ENCODE measurements at places on chromosomes 12 and 14.

DNA sequence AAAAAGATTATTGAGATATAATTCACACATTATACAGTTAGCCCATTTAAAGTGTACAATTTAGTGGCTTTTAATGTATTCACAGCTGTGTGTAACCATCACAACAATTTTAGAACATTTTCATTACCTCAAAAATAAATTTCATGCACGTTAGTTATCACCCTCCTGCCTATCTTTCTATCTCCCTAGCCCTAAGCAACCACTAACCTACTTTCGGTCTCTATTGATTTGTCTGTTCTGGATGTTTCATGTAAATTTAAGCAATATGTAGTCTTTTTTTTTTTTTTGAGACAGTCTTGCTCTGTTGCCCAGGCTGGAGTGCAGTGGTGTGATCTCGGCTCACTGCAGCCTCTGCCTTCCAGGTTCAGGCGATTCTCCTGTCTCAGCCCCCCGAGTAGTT is 439.4 kb downstream of the PCNX1 start:
- DNase-seq, result no peak

- DNase-seq, result no peak
Measured at GRCh38 chr12:109951751-109952150, 44.4 kb downstream of the GIT2 start.

DNA sequence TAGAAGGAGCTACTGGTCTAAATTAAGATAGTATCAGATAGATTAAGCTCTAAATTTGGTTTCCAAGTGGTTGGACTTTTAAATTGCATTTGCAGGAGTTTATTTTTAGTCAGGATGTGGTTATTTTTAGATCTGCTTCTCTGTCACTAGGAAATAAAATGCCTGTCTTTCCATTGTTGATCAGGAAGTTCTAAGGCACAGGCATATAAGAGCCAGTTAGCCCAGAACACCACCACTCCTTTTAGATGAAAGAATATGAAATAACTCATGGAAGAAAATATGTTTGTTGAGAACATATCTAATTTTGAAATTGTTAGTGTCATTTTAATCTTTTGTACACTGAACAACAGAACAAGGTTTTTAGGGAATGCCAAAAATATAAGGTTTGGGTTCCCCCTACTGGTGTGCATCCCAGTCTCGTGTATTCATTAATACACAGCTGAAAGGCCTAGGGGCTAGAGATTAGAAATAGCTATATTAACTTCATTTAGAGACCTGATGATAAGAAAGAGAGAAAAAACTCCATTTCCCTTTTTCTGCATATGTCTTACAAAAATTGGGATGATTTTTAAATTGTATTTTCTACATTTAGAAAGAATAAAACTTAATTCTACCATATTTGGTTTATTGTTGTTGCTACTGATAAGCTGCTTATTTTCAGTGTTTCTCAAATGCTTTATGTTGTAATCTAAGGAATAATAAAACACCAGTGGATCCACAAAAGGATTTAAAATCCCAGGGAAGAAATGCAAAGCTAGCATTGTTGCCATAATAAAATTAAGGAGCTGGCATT is 67.2 kb downstream of the RIC8B start:
- DNase-seq, result no peak

GRCh38 chr12:12474931-12475795 is 87.5 kb downstream of the DUSP16 start:
- DNase-seq, result no peak

GRCh38 chr14:55212634-55213033 is 21.2 kb upstream of the DLGAP5 start:
- DNase-seq, result no peak

GRCh38 chr12:2960996-2961616 is 1.9 kb downstream of the TEAD4 start:
- DNase-seq, result no peak

DNA sequence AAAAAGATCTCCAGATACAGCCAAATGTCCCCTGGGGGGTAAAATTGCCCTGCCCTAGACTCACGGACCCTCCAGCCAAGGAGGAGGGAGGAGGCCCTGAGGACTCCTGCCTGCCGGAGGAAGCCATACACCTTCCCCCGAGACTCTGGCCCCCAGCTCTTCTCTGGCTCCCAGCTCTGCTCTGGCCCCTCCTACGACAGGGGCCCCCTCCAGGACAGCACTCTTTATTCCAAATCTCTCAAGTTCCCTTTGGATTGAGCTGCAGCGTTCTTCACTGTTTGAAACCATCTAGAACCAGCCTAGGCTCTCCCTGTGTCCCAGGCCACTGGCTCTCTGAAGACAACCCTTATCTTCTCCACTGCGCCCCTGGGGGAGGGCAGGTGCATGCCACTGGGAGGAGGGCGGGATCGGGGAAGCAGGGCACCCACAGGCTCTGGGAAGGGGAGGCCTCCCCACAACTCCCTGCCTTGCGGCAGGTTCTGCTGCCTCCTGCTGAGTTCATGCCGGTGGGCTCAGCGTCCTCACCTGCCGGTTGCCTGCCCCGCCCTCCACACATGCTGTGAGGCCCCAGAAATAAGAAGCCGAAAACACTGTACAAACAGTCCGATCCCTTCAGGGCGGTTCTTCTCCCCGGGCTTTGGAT is 112.7 kb downstream of the DICER1 start:
- DNase-seq, result no peak

DNA sequence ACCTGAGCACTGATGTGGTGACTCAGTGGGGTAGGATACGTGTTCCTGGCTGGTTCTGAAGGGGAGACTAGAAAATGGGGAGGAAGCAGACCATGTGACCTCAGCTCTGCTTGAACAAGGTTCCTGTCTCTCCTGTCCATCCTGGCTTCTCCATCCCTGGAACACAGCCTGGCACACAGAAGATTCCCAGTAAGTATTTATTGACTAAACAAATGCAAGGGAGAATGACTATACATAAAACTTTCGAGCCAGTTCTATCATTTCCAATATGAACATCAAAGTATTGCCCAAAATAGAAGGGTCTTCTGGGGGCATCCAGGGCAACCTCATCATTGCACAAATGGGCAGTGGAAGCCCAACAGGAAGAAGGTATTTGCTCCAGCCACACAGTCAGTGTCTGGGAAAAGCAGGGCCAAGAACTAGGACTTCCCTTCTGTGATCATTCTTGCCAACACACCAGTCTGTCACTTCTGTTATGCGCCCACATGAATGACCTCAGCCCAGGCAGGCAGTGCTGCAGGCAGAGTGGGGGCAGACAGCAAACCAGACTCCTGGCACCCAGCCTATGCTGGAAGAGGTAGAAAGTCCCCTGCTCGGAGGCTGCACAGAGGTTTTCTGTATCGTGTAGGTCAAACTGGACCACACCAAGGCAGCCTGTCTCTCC is 5.6 kb upstream of the SERPINA9 start:
- DNase-seq, result no peak

DNA sequence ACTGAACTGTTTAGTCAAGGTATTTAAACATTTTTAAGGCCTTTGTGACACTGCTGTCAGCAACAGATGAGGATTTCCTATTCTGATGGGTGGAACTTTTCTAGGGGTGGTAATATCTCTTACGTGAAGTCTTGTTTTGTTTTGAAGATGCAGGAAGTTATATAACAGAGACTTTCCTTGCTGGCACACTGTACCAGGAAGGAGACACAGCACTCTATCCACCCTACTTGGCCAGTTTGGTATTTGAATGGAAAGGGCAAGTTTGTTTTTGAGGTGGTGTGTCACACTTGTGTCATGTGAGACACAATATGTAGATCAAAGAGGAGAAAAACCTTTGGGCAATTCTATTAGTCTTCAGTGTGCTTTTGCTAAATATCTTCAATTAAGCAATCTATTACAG is 51.6 kb upstream of the SRP54 start:
- no peak for DNase-seq

GRCh38 chr12:113369391-113369985 is 11.1 kb downstream of the PLBD2 start:
- no peak for DNase-seq

GRCh38 chr14:35366521-35366976 is 38.0 kb downstream of the NFKBIA start:
- no peak for DNase-seq

DNA sequence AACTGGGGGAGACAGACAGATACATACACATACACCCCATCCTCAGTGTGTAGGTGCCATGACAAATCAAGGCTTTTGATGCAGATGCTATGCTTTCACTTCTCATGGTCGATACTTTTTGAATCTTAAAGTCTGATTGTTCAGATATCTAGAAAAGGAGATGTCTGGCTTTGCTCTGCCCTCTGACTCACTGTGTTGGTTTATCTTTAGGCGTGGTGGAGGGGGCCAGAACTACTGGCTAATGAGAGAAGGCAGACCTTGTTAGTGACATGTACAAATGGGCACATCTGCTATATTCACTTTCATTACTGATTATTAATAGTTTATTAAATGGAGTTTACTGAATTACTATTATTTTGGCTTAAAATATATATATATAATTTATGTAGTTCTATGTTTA is 444.3 kb upstream of the RGS6 start:
- DNase-seq, result no peak

Measured in activated gamma-delta T cell (primary cell).